MCF 10A (cell line): ENCODE measurements at places on chromosomes 4 and X.
A peak's percentile ranks its signal among the peaks of the same experiment; 100 is the strongest.

DNA sequence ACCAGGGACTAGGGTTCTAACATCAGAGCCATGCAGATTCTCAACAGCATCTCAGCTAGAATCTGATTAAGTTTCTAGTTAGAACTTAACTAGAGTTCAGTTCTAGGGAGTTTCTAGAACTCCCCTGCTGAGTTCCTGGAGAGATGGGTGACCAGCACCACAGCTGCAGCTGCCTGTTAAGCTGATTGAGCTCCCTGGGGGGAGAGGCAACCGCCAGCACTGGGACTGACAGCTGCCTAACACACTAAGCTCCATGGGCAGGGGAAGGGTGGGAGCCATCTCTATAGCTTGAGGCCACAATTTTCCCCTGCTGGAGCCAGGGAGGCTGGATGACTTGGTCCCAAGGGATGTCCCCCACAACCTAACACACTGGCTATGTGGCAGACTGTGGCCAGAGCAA is 84.2 kb downstream of the CHIC1 start:
- DNase-seq, result no peak
- peaks cover 5% of the 10 kb centered on the region for H3K36me3 ChIP-seq
- H3K4me3 ChIP-seq, result no peak overlapping the region
- no peaks in the 10 kb centered on the region for H3K4me1 ChIP-seq
- no peaks in the 10 kb centered on the region for H3K27me3 ChIP-seq
- H3K27ac ChIP-seq, result no peak overlapping the region

- H3K27ac ChIP-seq, result no peak overlapping the region
- H3K4me1 ChIP-seq, result peaks cover 8% of the 10 kb centered on the region
- no peak for DNase-seq
- no peak overlapping the region for H3K4me3 ChIP-seq
- H3K27me3 ChIP-seq, result no peaks in the 10 kb centered on the region
- H3K36me3 ChIP-seq, result no peaks in the 10 kb centered on the region
These were observed 29.6 kb upstream of the AP1AR start for GRCh38 chr4:112201915-112202505.

DNA sequence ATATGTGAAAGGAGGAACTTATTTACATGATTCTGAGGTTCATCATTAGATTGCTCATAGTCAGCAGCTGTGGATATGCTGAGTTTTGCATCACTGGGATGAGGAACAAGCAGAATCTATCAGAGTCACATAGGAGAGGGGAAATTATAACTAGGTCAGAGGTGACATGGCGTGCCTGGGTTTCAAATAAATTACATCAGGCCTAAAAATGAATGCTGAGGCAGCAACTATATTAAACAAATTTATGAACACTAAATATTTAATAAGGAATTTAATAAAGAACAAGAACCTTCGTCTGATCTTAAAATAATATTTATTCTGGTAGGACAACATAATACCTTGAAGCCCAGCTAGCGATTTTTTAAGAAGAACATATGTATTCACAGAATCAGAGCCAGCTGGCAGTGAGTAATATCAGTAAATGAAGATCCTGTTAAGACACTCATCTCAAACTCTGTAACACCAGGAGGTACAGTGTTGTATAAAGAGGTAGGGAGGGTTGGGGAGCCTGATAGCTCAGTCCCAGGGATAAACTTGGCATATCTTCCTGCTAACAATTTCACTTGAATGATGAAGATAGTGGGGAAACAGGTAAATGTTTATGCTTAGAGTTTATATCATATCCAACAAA is 60.9 kb upstream of the HS3ST1 start:
- H3K4me3 ChIP-seq, result no peak overlapping the region
- no peaks in the 10 kb centered on the region for H3K27me3 ChIP-seq
- DNase-seq, result no peak
- H3K4me1 ChIP-seq, result peaks cover 18% of the 10 kb centered on the region

GRCh38 chr4:88628746-88629145 is 36.5 kb downstream of the HERC3 start:
- DNase-seq, result peak; percentile 84
- no peaks in the 10 kb centered on the region for H3K27me3 ChIP-seq
- H3K27ac ChIP-seq, result peak overlapping the region; percentile 91
- H3K4me3 ChIP-seq, result peak overlapping the region; percentile 35
- H3K4me1 ChIP-seq, result peaks cover 19% of the 10 kb centered on the region

GRCh38 chrX:2784026-2784425 is 32.2 kb downstream of the XG start:
- H3K27ac ChIP-seq, result no peak overlapping the region
- H3K36me3 ChIP-seq, result peaks cover 5% of the 10 kb centered on the region
- no peaks in the 10 kb centered on the region for H3K27me3 ChIP-seq
- H3K4me3 ChIP-seq, result no peak overlapping the region
- peaks cover 5% of the 10 kb centered on the region for H3K4me1 ChIP-seq
- no peak for DNase-seq

- no peak overlapping the region for H3K27ac ChIP-seq
- no peaks in the 10 kb centered on the region for H3K36me3 ChIP-seq
- DNase-seq, result no peak
- no peaks in the 10 kb centered on the region for H3K27me3 ChIP-seq
These were observed 7.0 kb upstream of the EREG start for GRCh38 chr4:74357965-74358364.

- peaks cover 33% of the 10 kb centered on the region for H3K4me1 ChIP-seq
- H3K27me3 ChIP-seq, result no peaks in the 10 kb centered on the region
- H3K27ac ChIP-seq, result no peak overlapping the region
- H3K4me3 ChIP-seq, result no peak overlapping the region
These were observed 117.9 kb upstream of the HS3ST1 start for GRCh38 chr4:11546391-11547175.

- H3K27me3 ChIP-seq, result no peaks in the 10 kb centered on the region
- H3K36me3 ChIP-seq, result peaks cover 29% of the 10 kb centered on the region
- no peak for DNase-seq
- no peaks in the 10 kb centered on the region for H3K4me1 ChIP-seq
These were observed 2.1 kb downstream of the EBP start for GRCh38 chrX:48523682-48524081.

DNA sequence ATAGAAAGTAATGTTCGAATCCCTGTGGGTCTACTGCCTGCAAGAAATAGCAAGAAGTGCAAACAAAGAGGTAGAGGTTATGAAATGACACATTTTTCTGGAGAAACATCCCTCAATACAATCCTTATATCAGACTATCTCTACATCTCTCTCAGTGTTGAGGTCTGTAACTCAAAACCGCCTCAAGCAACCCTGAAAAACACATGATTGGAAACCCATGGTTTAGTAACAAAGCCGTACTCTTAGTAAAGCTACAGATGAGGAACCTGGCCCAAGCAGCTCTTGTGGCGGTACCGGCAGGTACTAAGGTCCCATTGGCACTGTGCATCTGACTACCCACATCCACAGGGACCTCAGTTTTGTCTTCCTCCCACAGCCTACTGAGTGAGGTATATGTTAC is 53.9 kb downstream of the IRF2 start:
- H3K4me3 ChIP-seq, result no peak overlapping the region
- DNase-seq, result no peak
- peaks cover 46% of the 10 kb centered on the region for H3K36me3 ChIP-seq
- H3K4me1 ChIP-seq, result peaks cover 15% of the 10 kb centered on the region

DNA sequence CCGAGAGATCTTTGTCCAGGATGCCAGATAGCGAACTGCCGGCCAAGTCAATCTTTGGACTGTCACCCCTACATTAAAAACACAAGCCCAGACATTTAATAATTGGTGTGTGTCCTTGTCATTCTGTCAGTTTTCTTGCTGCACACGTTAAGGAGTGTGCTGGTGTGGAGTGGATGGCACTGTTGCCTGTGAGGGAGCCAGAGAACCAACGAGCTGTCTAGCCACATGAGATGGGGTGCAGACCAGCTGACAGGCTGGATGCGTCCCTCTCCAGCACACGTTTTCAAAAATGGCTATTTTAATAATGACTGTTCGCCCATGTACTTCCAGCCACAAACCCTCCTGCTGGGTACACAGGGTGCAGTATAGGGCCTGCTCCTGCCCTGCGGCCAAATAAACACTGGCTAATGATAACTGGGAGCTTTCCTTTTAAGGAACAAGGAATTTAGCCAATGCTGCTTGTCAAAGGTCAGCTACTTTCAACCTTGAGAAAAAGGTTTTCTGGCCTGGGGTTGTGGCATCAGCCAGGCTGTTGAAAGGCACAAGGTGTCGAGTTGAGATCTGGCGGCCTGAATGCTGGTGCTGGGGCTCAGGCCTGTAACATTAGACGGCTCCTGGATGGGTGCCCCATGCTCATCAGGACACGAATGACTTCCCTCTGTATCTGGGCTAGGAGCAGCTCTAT is 54.0 kb upstream of the MAP3K15 start:
- no peaks in the 10 kb centered on the region for H3K36me3 ChIP-seq
- H3K4me1 ChIP-seq, result no peaks in the 10 kb centered on the region
- H3K4me3 ChIP-seq, result no peak overlapping the region
- no peak for DNase-seq
- peaks cover 10% of the 10 kb centered on the region for H3K27me3 ChIP-seq

GRCh38 chrX:123085311-123085940 is 98.7 kb upstream of the GRIA3 start:
- peak overlapping the region; percentile 77 for H3K27ac ChIP-seq
- no peak for DNase-seq
- H3K36me3 ChIP-seq, result peaks cover 6% of the 10 kb centered on the region

DNA sequence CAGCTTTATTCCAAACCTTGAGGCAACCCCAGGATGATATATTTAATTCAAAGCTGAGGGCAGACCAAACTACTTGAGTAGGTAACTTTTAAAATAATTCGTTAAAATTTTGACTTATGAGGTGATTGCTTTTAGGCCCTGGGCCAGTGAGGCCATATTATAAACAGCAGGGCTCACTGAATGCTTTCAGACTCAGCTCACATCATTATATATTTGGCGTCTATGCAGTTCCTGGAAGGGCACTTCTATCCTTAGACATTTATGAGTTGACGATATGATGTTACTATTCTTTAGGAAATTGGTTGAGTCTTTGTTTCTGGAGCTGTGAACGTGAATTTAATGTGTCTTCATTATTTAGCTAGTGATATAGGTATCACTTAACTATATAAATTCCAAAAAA is 400.1 kb downstream of the PDHA2 start:
- no peaks in the 10 kb centered on the region for H3K27me3 ChIP-seq
- DNase-seq, result no peak
- H3K4me3 ChIP-seq, result no peak overlapping the region
- no peaks in the 10 kb centered on the region for H3K36me3 ChIP-seq
- H3K4me1 ChIP-seq, result no peaks in the 10 kb centered on the region

DNA sequence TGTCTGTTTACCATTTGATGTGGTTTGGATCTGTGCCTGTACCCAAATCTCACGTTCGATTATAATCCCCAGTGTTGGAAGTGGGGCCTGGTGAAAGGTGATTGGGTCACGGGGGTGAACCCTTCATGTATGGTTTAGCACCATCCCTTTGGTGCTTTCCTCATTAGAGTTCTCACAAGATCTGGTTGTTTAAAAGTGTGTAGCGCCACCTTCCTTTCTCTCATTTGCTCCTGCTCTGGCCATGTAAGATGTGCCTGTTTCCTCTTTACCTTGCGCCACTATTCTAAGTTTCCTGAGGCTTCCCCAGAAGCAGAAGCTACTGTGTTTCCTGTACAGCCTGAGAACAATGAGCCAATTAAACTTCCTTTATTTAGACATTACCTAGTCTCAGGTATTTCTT is 610.7 kb upstream of the ADGRL3 start:
- H3K36me3 ChIP-seq, result no peaks in the 10 kb centered on the region
- DNase-seq, result no peak
- H3K4me1 ChIP-seq, result peaks cover 7% of the 10 kb centered on the region
- H3K4me3 ChIP-seq, result no peak overlapping the region
- peak overlapping the region; percentile 79 for H3K27ac ChIP-seq
- H3K27me3 ChIP-seq, result no peaks in the 10 kb centered on the region

GRCh38 chr4:143514497-143514896 is 995 bp downstream of the SMARCA5 start:
- H3K27ac ChIP-seq, result peak overlapping the region; percentile 91
- peaks cover 11% of the 10 kb centered on the region for H3K27me3 ChIP-seq
- H3K4me3 ChIP-seq, result peak overlapping the region; percentile 98
- peak; percentile 48 for DNase-seq
- H3K4me1 ChIP-seq, result peaks cover 22% of the 10 kb centered on the region

GRCh38 chrX:30822068-30822681 is 66.9 kb downstream of the TAB3 start:
- DNase-seq, result no peak
- no peak overlapping the region for H3K4me3 ChIP-seq
- no peak overlapping the region for H3K27ac ChIP-seq
- H3K36me3 ChIP-seq, result no peaks in the 10 kb centered on the region
- H3K4me1 ChIP-seq, result no peaks in the 10 kb centered on the region

GRCh38 chr4:169278624-169279023 is 7.9 kb upstream of the SH3RF1 start:
- H3K27me3 ChIP-seq, result no peaks in the 10 kb centered on the region
- DNase-seq, result no peak

DNA sequence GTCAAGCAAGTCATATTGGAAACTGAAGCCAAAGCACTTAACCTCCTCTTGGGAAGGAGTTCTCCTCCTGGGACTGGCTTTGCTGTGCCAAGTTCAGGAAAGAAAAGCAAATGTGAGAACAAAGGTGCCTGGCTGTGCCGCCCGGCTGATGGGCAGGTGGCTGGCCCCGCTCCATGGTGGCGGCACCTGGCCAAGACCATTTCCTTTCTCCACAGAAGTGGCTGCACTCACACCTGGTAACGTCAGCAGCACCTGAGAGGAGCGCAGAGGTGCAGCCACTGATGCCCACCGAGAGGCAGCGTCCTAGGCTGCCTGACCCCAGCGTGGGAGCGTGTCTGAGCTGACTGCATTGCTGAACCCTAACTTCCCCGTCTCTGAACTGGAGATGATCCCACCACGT is 54.3 kb downstream of the DCTD start:
- H3K27ac ChIP-seq, result no peak overlapping the region
- H3K36me3 ChIP-seq, result no peaks in the 10 kb centered on the region
- DNase-seq, result no peak
- no peaks in the 10 kb centered on the region for H3K27me3 ChIP-seq

- H3K27me3 ChIP-seq, result no peaks in the 10 kb centered on the region
- H3K27ac ChIP-seq, result peak overlapping the region; percentile 86
- peaks cover 13% of the 10 kb centered on the region for H3K36me3 ChIP-seq
- peak overlapping the region; percentile 82 for H3K4me3 ChIP-seq
These were observed 869 bp downstream of the TMEM184C start for GRCh38 chr4:147617841-147618691.

DNA sequence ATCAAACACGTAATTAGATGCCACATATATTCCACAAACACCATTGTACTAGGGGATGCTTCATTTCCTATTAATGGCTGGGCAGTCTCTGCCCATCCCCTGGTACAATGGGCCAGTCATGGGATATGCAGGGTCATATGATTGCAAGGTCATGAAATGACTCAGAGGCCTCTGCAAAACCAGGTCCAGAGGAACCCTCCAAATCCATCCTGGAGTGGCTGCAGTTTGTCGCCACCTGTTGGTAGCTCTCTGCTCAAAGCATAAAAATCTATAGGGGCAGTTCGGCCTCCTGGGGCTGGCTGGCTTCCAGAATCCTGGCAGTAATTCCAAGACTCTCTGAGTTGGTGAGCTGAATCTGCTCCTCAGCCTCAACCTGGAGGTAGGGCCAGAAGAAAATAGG is 22.9 kb upstream of the PUDP start:
- H3K4me1 ChIP-seq, result no peaks in the 10 kb centered on the region
- peak; percentile 59 for DNase-seq
- H3K27me3 ChIP-seq, result no peaks in the 10 kb centered on the region

GRCh38 chr4:18052158-18052557 is 30.6 kb upstream of the LCORL start:
- H3K27me3 ChIP-seq, result no peaks in the 10 kb centered on the region
- no peaks in the 10 kb centered on the region for H3K36me3 ChIP-seq
- H3K4me1 ChIP-seq, result peaks cover 6% of the 10 kb centered on the region
- no peak overlapping the region for H3K4me3 ChIP-seq
- no peak for DNase-seq
